Hematopoietic multipotent progenitor cell treated with erythropoietin and hydrocortisone succinate and interleukin-3 and kit ligand, for 4 days (in vitro differentiated cells): ENCODE measurements at places on chromosomes 2 and 18.

GRCh38 chr18:10482985-10483949 is 28.8 kb downstream of the APCDD1 start:
- DNase-seq: peak; percentile 63

DNA sequence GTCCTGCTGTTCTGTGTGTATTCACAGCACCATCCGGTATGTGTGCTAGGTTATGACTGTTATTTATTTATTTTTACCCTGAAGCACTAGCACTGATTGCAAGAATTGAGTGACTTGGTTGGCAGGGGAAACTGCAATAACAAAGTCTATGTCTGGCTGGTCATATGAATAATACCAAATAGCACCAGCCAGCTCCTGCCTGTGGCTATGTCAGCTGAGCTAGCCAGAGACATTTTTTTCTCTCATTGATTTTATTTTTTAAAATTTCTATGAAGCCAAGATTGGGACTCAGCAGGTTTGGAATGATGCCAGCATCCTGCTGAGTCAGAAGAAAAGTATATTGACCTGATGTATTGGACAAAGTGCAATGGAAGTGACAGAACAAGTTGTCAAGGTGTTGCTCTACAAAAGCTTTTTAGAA is 188.5 kb upstream of the CDH2 start:
- no peak for DNase-seq

- DNase-seq: peak; percentile 55
Measured at GRCh38 chr18:57644540-57644939, 22.9 kb upstream of the NARS1 start.

DNA sequence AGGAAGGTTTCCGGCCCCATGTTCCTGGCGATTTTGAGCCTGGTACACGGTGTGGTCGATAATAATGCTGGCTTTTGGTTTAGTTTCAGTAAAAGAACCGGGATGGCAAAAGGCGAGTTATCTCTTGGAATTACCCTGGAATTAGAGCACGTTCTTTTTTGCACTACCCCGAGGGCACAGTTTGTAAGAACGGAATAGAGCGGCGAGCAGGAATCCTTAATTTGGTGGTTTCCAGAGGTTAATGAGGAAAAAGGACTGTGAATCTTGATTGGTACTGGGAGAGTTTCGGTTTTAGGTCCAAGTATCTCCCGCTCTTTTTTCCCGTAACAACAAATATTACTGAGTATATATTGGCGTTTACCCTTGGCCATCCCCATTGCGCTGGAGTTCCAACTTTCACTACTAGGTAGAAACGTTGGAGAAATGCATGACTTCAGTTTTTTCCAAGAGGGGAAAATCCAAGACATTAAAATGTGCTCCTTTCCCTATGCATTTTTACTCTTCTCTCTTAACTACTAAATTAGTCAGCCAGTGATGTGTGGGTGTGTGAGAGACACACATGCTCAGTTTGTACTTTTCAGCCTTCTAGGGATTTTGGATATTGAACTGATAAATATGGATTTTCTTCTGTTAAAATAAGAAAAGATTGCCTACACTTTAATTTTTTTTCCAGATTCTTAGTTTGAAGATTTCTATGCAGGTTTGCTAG is 160.8 kb downstream of the AGPS start:
- DNase-seq: peak; percentile 29

- DNase-seq: no peak
Measured at GRCh38 chr18:54480616-54481015, 110.4 kb upstream of the DYNAP start.

- peak; percentile 73 for DNase-seq
Measured at GRCh38 chr2:24021122-24021998, 11.5 kb downstream of the MFSD2B start.

DNA sequence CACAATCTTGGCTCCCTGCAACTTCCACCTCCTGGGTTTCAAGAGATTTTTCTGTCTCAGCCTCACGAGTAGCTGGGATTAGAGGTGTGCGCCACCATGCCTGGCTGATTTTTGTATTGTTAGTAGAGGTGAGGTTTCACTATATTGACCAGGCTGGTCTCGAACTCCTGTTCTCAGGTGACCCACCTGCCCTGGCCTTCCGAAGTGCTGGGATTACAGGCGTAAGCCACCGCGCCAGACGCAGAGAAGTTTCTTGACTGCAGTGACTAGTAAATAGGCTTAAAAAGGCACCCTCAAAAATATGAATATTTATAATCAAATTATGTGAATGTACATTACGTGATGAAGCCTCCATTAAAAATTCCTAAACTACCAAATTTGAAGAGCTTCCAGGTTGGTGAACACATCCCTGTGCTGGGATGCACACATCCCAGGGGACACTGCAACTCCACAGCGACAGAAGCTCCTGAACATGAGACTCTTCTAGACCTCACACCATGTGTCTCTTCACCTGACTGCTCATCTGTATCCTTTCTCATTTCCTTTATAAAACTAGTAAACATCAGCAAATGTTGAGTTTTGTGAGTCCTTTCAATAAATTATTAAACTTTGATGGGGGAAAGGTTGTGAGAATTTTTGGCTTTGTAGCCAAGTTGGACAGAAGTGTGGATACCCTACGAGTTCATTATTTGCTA is 203.3 kb upstream of the SPOPL start:
- DNase-seq: no peak

DNA sequence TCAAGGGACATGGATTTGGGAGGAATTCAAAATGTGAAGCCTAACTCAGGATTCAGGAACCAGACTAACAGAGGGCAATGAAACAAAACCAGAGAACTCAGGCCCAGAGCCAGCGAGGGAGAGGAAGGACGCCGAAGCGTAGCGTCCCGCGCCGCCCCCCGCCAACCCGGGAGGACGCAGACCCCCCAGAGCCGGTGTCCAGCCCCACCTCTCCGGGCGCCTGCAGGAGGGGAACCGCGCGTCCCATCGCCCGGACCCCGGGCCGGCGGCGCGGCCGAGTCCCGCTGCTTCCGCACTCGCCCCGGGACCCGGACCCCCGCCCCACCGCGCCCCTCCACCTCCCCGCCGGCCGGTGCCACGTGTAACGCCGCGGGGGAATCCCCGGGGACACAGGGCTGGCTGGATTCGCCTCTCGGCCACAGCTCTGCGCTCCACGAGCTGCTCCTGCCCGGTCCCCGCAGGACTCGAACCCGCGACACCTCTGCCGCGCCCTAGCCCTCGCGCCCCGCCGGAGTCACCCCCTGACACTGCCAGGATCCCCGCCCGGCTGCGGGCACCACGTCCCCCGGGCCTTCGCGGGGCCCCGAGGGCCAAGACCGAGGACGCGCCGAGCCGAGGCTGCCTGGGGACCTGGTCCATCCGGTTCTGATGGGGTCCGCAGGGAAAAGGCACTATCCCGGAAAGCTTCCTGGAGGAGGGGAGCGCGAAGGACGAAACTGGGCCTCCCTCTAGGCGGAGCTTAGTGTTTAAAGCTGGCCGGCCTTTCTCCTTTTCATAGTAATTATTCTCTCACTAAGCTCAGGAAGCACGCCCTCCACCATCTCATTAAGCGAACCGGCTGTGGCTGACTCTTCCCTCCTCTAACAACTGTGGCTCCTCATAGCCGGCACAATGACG is 40.4 kb upstream of the FAM124B start:
- DNase-seq: peak; percentile 71

DNA sequence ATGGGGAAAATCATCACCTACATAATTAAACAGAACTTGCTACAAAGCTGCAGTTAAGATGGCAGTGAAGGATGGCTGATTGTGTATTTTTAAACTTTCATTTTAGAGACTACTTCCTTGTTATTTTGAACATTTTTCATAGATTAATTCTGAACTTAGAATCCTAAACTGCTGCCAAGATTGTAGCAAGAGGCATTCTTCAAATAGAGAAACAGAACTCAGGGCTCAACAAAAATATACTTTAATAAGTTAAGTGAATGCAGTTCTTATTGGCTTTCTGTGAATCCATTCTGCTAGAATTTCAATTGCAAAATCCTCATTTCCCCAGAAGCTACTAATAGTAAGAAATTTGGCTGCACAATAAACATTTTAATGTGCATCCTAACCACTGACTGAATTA is 160.3 kb downstream of the L3MBTL4 start:
- no peak for DNase-seq

DNA sequence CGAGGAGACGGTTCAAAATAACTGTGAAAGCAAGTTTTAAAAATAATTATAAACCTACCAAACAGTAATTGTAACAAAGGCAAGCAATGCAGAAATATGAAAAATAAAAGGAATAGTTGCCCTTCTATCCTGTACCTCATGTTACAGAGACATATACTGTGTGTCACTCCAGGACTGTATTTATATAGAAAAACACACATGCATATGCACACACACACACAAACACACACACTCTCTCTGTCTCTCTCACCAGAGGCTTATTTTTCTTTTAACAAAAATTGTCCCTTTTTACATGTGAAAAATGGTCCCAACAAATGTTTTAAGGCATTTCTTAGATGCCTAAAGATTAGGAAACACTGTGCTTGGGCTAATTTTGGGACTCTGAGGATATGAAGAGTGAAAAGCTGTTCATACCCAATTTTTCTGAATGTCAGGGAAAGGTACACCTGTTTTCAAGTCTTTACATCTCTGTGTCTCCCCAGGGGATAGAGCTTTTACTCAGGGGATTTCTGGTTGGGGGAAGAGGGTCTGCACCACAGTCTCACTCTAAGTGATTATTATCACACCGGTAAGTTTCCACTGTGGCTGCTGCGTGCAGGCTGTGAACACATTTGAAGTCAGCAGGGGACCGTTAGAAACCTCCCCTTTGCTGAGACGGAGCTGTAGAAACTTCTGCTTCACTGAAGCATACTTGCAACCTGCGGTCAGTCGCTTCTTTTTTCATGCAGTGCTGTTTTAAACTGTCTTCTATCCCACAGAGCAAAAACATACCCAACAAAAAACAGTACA is 51.4 kb upstream of the SPAG16 start:
- peak; percentile 74 for DNase-seq

- no peak for DNase-seq
Measured at GRCh38 chr2:233168919-233169318, 82.6 kb upstream of the ATG16L1 start.

- no peak for DNase-seq
Measured at GRCh38 chr2:64380853-64381527, 73.0 kb upstream of the LGALSL start.

GRCh38 chr2:84302513-84303412 is 156.3 kb downstream of the SUCLG1 start:
- peak; percentile 76 for DNase-seq

DNA sequence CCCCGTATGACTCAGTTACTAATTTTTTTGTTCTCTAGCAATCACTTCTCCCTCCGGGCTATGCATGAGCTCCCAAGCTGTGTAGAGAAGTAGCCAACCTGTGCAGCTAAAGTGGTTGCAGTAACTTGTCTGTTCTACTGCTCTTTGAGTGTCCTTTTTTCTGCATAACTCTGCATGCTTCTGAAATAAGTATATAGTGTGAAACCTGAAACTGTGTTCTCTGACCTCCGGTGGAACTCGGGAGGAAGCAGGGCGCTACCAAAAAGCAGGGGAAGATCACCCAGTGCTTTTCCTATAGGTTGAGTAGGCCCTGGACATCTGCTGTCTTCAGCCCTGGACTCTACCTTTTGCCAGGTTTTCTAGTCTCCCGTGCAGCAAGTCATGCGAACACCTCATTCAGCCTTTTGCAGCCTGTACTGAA is 47.8 kb downstream of the PHLPP1 start:
- no peak for DNase-seq

GRCh38 chr2:196609806-196610205 is 29.7 kb upstream of the CCDC150 start:
- no peak for DNase-seq

DNA sequence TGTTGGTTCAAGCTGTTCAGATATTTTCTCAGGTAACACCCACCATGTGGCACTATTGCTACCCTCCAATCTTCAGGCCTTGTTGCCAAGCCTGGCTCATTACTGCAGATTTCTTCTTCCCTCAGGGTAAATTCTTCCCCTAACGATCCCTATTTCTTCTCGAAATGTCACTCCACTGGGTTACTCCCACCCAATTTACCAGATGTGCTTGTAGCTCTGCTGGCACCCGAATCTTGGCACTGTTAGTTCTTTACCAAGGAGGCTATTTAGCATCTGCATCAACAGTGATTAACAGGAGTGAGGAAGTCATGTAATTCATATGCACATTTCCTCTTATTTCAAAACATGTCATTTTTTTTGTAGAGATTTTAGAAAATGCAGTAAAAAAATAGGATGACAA is 217.1 kb upstream of the CYRIA start:
- DNase-seq: no peak

DNA sequence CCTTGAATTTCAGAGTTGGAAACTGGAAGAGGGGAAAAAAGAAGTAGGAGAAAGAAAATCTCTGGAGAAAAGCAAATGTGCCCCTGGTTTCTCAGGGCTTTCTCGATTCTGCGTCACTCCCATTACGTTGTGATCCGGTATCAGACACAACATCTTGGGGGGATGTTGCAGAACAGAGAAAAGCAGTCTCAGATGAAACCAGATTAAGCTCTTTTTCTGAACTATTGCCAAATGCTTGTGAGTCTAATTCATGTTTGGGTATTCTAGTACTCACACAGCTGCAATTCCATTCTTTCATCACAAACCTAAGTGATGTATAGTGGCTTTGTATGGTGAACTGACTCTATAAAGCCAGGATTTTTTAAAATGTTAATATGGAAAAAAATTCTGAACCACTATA is 233.2 kb downstream of the TCF4 start:
- DNase-seq: peak; percentile 79

DNA sequence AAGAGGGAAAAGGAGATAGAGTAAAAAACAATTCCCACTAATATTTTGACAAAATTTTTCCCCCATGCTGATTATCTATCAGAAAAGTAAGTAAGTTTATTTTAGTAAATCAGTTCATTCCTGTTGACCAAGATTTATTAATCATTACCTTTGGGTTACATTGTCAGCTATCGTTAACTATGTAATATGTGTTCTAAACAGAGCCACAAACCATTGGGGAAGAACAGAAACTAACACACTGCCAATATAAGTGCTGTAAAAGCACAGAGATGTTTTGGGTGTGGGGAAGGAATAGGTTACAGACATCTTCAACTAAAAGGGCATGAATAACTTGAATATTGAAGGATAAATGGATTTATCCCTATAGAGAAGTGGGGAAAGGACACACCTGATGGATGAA is 42.5 kb upstream of the ACADL start:
- no peak for DNase-seq

GRCh38 chr2:238424313-238424700 is 2.4 kb upstream of the ASB1 start:
- DNase-seq: no peak

- DNase-seq: peak; percentile 49
Measured at GRCh38 chr2:9330612-9331270, 92.6 kb downstream of the ITGB1BP1 start.

- DNase-seq: peak; percentile 50
Measured at GRCh38 chr2:150911766-150912280, 349.8 kb downstream of the RBM43 start.

- no peak for DNase-seq
Measured at GRCh38 chr18:54531402-54532065, 59.5 kb upstream of the DYNAP start.
